ENCODE measurements at places on chromosomes 6 and 20. TPM values are rescaled to one million over a fixed set of nuclear protein-coding genes. Genes with fewer than 3 reads are reported as not detected.

GRCh38 chr6:150142670-150143515 lies at the start of gene PPP1R14C:
TSS of gene PPP1R14C (plus strand) at chr6:150143044. CDS start at chr6:150143193, 149 bp downstream.
- DNase-seq: peak; percentile 42

- peak; percentile 31 for DNase-seq
Observed at GRCh38 chr6:158086504-158087223, 81.4 kb downstream of the SERAC1 start.

- no peak for DNase-seq
Observed at GRCh38 chr6:31251261-31251660, 20.6 kb downstream of the HLA-C start.

DNA sequence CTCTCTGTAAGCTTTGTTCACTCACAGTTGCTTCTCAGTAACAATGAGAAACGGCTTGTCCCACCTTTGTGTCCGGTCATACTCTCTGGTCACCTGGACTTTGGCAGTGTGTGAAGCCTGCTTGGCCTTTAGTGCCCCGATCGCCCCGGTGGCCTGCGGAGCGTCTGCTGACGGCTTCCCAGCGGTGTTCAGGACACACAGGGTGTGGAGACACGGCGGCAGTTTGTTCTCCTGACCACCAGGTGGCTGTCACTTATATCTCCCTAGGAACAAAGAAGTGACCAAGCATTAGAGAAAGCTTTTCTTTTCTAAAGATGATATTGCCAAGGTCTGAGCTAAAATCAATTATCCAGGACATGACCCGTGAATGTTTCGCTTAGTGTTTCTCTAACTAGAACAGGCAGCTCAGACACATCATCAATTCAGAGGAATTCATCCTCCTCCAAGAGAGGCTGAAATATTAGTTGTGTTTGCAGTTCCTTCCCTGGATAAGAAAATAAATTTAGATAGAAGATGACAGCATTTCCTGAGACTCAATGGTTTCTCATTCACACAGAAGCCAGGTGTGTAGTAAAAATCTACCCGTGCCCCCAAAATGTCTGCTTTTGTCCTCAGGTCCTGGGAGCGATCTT lies 167.4 kb upstream of the THBS2 start:
- DNase-seq: no peak

GRCh38 chr6:79168695-79168980 lies 65.8 kb downstream of the HMGN3 start:
- no peak for DNase-seq

DNA sequence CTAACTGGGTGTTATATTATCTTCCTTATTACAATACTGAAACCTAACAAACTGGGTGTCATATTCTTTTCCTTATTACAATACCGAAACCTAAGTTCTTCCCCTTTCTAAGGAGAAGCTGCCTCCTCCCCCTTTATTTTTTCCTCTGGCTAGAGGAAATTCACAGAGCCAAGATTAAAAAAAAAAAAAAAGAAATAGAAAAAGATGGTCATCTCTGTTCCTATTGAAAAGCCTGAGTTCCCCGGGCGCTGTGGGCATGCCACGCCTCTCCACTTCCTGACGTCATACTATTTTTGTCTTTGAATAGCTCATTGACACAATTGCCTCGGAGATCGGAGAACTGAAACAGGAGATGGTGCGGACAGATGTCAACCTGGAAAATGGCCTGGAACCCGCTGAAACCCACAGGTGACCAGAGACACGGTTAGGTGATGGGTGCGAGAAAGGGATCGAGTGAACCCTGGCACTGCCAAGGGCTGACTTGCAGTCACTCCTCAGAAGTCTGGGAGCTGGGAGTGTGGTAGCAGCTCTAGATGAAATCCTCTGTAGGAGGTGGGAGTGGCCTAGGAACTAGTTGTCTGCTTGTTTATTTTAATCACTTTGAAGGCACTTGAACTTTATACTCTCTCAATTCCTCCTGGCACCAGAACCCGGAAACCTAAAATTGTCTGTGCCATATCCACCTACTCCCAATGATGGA lies 82.2 kb upstream of the NAA20 start:
- DNase-seq: no peak

- DNase-seq: no peak
Observed at GRCh38 chr6:79610306-79611009, 20.7 kb upstream of the SH3BGRL2 start.

The EIF2S2 gene
- 15.3 TPM for total RNA-seq

Measured in hematopoietic multipotent progenitor cell (in vitro differentiated cells).